HL-60 (cell line): ENCODE measurements at places on chromosomes 13 and 19.

- no peak for DNase-seq
These were observed 130.1 kb downstream of the ZDHHC20 start for GRCh38 chr13:21328836-21329477.

DNA sequence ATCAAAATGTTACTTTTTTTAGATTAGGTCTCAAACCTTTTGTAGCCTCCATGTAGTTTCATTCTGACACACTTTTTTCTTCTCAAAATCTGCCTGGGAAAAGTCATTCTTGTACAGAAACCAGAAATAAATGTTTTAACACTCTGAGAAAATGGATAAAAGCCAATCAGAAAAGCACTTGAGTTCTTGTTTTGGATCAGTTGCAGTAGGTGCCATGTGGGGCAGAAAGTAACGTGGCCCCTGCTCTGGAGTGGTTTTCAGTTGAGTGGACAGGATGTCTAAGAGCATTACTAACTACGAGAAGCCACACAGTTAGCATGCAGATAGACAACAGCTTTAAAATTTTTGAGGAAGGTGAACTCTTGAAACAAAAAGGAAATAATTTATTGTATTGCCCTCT, 19.1 kb downstream of the GPR183 start:
- DNase-seq = peak; percentile 68

DNA sequence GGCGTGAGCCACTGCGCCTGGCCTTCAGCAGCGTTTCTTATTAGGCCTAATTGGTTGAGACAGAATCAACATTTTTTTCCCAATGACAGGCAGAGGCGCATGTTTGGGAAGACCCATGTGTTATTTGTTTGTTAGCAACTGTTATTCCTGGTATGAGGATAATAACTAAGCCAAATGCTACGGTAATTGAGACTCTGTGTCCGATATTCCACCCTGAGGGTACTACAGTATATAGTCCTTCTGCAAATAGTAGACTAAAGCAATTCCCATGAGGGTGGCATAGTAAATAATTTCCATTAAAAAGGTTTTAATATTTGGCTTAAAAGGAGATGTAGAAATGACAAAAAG, 18.4 kb upstream of the CCL25 start:
- no peak for DNase-seq

DNA sequence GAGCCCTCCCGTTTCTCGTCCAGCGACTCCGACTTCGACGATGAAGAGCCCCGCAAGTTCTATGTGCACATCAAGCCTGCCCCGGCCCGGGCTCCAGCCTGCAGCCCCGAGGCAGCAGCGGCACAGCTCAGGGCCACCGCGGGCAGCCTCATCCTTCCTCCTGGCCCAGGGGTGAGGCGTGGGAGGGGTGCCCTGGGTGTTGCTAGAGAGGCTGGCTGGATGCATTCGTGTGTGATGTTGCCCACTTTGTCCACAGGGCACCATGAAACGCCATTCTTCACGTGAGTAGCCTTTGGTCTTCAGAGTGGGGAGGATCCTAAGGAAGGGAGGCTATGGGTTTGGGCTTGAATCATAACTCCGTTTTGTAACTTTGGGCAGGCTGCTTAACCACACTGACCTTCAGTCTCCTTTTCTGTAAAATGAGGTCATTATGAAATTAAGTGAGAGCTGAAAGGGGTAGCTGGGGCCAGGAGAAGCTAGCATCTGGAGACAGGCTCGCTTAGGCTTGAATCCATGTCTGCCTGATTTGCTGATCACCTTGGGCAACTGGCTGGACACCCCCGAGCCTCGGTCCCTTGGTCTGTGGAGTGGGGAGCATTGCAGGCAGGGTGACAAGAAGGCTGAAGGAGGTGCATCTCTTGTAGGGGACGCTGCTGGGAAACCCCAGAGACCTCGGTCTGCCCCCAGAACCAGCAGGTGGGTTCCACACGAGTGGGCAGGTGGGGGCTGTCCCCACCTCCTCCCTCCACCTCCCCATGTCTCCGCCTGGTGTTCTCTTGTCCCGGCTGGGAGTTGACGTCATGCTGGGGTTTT, 18.7 kb upstream of the B3GNT3 start:
- no peak for DNase-seq

GRCh38 chr19:40133491-40133890, 42.7 kb upstream of the ZNF780A start:
- no peak for DNase-seq

- no peak for DNase-seq
These were observed at the start of gene MTUS2 for GRCh38 chr13:28820099-28821051. Gene MTUS2 (plus strand): TSS chr13:28820339.

GRCh38 chr13:40694426-40694825, 28.0 kb upstream of the FOXO1 start:
- no peak for DNase-seq

DNA sequence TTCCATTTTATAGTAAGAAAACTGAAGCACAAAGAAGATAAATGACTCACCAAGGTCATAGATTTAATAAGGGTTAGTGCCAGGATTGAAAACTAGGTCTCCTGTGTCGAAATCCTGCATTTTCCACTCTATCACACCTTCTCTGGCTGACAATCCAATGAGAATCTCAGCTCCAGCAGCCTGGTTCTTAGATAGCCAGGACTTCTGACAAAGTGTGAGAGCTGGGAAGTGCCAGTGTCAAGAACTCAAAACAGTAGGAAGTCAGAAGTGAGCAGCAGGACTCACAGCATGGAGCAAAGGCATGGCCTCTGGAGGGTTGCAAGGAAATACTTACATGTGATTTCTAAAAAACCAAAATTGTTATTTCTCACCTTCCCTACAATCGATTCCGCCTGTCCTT, 24.3 kb downstream of the KCTD12 start:
- no peak for DNase-seq

DNA sequence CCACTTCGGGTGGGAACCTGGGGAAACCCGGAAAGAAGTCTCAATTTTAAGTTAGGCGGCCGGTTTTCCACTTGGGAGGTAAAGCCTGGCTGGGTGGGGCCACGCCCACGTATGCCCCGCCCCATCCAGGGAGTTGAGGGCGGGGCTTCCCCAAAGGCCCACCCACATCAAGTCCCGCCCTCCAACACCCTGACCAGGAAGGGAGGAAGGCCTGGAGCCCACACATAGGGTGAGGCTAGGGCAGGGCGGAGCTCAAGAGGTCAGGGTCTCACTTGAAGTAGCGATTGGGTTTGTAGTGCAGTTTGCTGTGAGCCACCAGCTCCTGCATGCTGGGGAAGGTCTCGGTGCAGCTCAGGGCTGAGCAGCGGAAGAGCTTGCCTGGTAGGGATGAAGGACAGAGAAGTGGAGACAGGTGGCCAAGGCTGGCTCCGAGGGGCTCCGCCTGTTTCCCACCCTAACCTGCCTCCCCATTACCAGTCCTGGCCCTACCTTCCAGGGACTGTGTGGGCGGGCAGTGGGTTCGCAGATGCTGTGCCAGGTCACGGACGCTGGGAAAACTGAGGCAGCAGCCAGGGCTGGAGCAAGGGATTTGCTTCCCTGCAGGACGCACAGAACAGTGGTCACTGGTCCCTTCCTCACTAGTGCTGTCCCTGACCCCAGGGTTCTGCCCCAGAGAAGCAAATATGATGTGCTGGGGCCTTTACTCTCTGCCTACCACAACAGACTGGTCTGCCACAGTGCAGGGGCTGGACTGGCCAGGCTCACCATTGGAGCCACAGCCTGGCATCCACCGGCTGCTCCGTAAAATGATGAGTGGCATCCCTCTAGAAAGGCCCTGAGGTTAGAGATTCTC, 1.6 kb downstream of the ZNF414 start:
- DNase-seq = no peak

DNA sequence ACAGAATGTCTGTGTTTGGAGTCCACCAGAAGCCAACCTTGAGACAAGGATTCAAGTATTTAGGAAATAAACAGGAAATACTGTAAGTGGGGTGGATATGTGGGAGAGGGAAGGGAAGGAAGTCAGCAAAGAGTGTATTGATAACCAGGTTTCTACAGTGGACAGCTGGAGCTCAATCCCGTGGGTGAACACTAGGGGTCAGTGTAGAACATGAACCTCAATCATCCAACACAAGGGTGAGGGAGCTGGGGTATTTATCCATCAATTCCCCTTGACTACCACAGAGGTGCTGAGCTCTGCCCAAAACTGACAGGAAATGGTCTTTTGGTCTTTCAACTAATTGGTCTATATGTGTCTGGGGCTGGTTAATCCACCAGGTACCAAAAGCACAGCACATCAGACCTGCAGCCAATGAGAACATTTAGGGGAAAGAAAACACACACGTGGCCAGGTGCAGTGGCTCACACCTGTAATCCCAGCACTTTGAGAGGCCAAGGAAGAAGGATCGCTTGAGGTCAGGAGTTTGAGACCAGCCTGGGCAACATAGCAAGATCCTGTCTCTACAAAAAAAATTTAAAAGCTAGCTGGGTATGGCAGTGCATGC, 5.6 kb upstream of the SYDE1 start:
- DNase-seq = peak; percentile 46

GRCh38 chr19:44993926-44994537, 7.2 kb upstream of the RELB start:
- DNase-seq = no peak

DNA sequence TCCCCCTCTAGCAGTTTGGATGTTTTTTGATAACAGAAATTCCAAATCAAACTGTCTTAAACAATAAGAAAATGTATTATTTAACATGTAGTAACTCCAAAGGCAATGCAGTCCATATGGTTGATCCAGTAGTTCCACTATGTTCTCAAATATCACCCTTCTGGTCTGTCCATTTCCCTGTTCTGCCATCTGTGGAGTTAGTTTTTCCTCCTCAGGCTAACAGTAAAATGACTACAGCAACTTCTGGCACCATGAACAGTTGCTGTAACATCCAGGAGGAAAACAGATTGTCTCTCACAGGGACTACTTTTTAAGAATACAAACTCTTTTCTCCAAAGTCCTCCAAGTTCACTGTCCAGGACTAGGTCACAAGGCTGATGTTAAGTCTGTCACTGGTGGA, 455.4 kb downstream of the FGF14 start:
- DNase-seq = no peak

DNA sequence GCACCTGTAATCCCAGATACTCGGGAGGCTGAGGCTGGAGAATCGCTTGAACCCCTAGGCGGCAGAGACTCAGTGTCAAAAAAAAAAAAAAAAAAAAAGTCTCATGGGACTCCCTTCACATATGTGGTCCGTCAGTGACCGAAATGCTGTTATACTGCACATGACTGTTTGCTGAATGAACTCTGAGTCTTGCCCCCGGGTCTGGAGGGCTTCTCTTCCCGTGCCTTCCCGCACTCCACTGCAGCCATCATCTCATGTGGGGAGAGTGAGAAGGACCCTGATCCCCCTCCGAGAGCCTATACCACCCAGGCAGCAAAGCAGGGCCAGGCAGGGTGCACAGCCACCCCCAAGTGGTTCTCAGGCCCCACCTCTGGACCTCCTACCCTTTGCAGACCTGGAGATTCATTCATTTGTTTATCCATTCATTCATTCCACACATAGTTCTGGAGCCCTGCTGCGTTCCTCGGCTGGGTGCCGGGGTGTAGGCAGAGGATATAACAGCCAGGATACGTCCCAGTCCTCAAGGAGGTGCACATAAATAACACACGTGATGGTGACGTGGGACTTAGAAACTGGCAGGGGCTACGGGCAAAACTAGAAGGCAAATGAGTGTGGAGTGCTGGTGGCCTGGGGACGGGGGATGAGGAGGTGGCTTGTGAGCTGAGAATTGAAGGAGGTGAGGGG, 14.2 kb downstream of the NDUFA11 start:
- DNase-seq = no peak

GRCh38 chr13:60370343-60370742, 26.7 kb upstream of the TDRD3 start:
- no peak for DNase-seq

- DNase-seq = peak; percentile 43
These were observed 162.5 kb downstream of the KCTD12 start for GRCh38 chr13:76723551-76724232.

DNA sequence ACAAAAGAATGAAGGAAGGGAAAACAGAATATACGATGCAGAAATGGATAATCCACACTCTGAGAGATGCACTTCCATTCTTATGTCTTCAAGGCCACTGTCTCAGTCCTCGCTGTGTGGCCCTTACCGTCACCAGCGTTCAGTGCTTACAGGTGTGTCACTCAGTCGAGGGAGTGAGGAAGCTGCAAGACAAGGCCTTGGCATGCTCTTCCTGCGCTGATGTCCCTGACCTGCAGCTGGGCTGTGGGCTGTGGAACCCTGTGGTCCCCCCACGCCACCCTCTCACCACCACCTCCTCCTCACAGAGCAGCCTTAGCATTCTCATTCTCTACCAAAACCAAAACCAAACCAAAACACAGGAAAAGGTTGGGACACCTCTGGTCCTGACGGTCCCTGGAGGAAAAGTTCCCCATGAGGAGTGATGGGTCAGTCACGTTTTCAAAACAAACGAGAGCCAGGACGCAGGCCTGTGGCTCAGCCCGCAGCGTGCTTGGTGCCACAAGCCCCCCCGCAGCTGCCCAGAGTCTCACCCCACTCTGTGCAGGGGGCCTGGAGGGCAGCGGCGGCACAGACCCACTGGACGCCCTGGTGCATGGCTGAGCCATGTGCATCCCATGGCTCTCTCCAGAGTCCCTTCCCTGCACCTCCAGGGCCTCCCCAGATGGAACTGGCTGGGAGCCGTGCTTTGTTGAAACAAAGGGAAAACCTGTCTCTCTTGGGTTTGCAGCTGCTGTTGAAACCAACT, 48.2 kb upstream of the GPR183 start:
- DNase-seq = no peak

GRCh38 chr13:37884674-37885073, 15.1 kb upstream of the TRPC4 start:
- DNase-seq = no peak

- DNase-seq = no peak
These were observed 80.9 kb upstream of the UQCRFS1 start for GRCh38 chr19:29293736-29294342.

DNA sequence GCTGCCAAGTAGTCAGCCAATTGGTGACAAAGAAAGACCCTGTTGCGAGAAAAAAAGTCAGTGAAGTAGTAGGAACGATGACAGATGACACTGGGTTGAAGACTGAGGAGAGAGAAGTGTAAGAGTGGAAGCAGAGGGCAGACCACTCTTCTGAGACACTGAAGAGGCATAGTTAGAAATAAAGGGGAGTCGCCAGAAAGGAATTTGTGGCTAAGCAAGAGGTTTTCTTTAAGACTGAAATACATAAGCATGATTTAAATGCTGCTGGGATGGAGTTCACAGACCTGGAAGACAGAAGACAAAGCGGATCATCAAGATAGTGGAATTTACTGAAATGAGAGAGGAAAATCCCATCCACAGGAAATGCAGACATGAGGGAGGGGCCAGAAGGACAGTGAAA, 56.2 kb upstream of the USPL1 start:
- DNase-seq = no peak

DNA sequence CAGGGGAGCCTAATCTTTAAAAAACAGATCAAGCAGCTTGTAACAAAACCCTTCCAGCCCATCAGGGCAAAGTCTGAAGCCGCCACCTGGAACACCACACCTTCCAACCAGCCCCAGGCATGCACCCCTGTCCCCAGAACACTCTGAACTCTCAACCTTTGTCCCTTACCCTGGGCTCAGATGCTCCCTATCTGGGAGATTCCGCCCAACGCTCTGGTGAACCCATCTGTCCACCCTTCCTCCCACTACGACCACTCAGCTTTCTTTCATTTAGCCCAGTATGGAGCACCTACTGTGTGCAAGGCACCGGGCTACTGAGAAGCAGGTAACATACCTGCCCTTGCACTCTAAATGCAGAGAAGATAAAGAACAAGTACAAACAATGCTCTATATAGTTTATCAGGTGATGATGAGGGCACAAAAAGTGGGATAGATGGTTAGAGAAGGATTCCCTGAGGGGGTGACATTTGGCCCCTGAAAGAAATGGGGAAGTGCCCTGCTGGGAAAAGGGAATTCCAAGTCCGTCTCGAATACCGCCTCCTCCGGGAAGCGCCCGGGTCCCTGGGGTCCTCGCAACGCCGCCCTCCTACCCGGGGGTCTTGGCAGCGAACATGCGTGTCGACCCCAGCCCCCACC, 629 bp downstream of the PEPD start:
- no peak for DNase-seq

- no peak for DNase-seq
These were observed 2.6 kb downstream of the BBC3 start for GRCh38 chr19:47228168-47228936.
